ENCODE measurements at places on chromosomes 4 and X. TPM values are rescaled to one million over a fixed set of nuclear protein-coding genes. Genes with fewer than 3 reads are reported as not detected.

Gene CYSLTR1
- not detected for total RNA-seq

Gene NCAPG
- 132 TPM for total RNA-seq

DNA sequence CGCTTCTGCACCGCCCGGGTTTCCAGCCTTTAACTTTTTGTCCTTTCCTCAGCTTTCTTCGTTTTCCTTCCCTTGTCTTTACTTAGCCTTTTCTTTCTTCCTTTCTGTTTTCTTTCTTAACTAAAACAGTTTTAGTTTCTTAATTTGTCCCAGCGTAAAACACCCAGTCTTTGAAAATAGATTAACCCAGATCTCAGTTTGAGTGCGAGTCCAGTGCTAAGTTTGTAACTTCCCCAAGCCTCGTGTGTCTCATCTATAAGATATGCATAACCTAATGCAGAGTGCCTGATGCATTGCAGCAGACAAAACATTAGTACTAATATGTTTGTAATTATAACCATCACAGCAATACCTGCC lies 460 bp upstream of the GEMIN8 start:
- DNase-seq = no peak
- no peak overlapping the region for H3K27ac ChIP-seq
- no peaks in the 10 kb centered on the region for H3K27me3 ChIP-seq
- H3K36me3 ChIP-seq = no peaks in the 10 kb centered on the region
- peak overlapping the region; percentile 60 for H3K4me3 ChIP-seq

Gene ARR3
- total RNA-seq = not detected

DNA sequence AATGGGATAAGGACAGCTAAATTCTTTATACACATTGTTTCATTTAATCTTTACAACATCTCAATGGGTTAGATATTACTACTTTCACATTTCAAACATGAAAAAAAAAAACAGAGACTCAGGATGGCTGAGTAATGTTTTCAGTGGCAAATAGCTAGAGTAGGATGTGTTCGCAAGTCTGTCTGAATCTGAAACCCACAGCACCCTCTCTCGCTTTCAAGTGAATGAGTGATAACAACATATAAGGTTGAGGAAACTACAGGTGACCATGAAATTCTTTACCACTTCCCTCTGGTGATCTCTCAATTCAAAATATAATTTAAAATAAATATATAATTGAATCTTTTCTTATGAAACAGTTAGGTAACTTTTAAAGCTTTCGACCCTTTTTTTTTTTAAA lies 162.6 kb downstream of the PRR32 start:
- H3K4me1 ChIP-seq = no peaks in the 10 kb centered on the region
- H3K27ac ChIP-seq = no peak overlapping the region
- DNase-seq = no peak
- no peak overlapping the region for H3K4me3 ChIP-seq
- peaks cover 4% of the 10 kb centered on the region for H3K36me3 ChIP-seq

Gene SYTL5
- 1.7 TPM for total RNA-seq

Gene STAP1
- total RNA-seq = not detected

Gene CENPVL1
- total RNA-seq = 2.0 TPM
